ENCODE measurements at places on chromosomes 1 and 21. TPM values are rescaled to one million over a fixed set of nuclear protein-coding genes. Genes with fewer than 3 reads are reported as not detected.

Gene LCE3D
- total RNA-seq: not detected

Gene NFASC
- total RNA-seq: 4.8 TPM

Gene LCE1F
- not detected for total RNA-seq

Gene PTPRC
- 1.6 TPM for total RNA-seq

Gene FCRLB
- 0.43 TPM for total RNA-seq

Gene RCC1
- total RNA-seq: 14.6 TPM

Gene OR6N1
- not detected for total RNA-seq

Gene THEM5
- total RNA-seq: not detected

Gene CFH
- total RNA-seq: 25.7 TPM

Gene TSPAN1
- 2.1 TPM for total RNA-seq

Gene ZNF683
- total RNA-seq: 0.12 TPM

Gene FCRL5
- 0.09 TPM for total RNA-seq

Gene EFHD2
- 43.6 TPM for total RNA-seq

Gene PKLR
- not detected for total RNA-seq

Gene ANGPTL3
- 0.05 TPM for total RNA-seq

Gene RIMS3
- total RNA-seq: 0.56 TPM

Gene ATAD3A
- total RNA-seq: 12.1 TPM

Gene ZNF687
- 15.6 TPM for total RNA-seq

Gene KLHL12
- 10.4 TPM for total RNA-seq

Gene RHD
- total RNA-seq: not detected

Gene HPDL
- not detected for total RNA-seq

Gene SETSIP
- not detected for total RNA-seq

Gene RRP1
- total RNA-seq: 12.2 TPM

All from pancreas (tissue), 10 donors.